Suppressor macrophage treated with lipopolysaccharide for 4 hours (primary cell): ENCODE measurements at places on chromosomes 1 and 21.

DNA sequence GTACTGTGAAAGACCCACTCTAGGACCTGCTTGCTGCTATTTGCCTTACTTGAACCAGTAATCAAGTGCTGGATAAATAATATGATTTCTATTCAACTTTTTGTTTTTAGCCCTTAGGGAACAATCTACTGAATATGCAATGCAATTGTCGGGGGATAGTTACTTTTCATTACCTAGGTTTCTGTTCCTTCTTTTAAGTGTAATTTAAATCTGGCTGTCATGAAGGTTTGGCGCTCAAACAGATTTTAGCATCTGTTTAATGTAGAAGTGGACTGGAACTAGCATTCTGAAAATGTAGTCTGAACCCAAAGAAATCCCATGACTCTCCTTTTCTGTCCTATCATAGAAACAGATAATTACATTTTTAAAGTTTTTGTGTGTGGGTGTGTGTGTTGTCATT, 4.8 kb downstream of the MGST3 start:
- DNase-seq = no peak

- DNase-seq = peak; percentile 96
Measured at GRCh38 chr1:11735854-11736745, at the start of gene AGTRAP. TSS of gene AGTRAP (plus strand) at chr1:11736136. CDS start at chr1:11736209, 73 bp downstream.

DNA sequence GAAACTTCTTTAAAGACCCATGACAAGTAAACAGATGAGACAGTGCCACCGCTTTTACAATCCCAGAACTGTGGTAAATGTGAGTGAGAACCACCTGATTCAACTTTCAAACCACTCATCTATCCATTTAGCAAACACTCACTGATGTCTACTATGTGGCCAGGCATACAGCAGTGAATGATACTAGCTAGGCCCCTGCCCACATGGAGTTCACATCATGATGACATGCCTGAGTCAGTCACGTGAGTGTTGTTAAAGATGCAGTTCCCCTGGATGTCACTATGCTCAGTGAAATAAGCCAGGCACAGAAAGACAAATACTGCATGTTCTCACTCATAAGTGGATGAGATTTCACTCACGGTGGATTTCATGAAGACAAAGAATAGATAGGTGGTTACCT, 28.4 kb downstream of the STX6 start:
- peak; percentile 66 for DNase-seq

GRCh38 chr1:38677756-38678155, 181.8 kb downstream of the RRAGC start:
- DNase-seq = no peak

GRCh38 chr1:100528871-100529270, 9.1 kb upstream of the GPR88 start:
- DNase-seq = no peak

DNA sequence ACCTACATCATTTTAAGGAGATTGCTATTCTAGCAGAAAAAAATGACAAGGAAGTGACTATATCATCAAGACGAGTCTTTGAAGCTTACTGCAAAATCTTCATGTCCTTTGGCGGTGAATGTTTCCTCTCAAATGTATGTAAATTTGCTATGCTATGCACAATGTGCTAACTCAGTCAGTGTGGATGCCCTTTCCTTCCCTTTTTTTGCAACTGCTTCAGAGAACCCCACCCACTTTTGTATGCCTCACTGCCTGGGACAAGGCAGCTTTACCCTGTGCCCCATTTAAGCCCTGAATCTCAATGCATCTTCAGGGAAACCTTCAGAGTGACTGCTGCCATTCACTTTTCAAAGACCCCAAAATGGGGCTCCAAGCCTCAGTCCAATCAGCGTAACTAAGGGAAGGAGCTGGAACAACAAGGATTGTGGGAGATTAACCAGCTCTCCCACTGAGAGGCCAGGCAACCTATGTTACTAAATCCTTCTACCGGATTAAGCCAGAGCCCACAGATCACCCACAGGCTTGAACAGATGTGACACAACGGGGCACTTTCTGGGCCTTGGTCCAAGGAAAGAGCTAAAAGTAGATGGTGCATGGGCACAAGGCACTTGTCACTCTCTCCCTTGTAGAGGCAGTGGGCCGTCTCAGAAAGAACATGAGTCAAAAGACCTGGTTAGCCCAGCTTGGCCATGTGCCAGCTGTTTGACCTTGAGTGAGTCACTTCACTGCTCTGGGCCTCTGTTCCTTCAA, 154.4 kb downstream of the PLPP3 start:
- peak; percentile 83 for DNase-seq

DNA sequence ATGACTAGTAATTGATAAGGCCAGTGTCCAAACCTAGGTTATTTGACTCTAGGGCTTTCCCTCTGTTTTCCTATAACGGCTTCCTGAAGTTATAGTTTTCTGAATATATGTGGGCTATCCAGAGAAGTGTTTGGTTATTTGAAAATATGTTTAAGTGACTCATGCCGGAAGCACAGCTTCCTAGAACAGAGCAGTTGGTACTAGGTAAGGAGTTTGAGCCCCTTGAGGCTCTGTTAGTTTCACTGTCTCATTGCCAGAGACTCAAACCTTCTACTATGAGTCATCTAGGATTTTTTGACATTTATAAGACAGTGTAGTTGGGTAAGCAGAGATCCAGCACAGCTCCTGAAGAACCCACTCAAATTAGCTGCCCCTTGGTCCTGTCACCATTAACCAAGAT, 27.1 kb upstream of the LEPR start:
- peak; percentile 9 for DNase-seq

GRCh38 chr21:31872452-31873274, at the start of gene HUNK:
TSS of gene HUNK (plus strand) at chr21:31873020. CDS start at chr21:31873675, 655 bp downstream.
- DNase-seq = no peak

DNA sequence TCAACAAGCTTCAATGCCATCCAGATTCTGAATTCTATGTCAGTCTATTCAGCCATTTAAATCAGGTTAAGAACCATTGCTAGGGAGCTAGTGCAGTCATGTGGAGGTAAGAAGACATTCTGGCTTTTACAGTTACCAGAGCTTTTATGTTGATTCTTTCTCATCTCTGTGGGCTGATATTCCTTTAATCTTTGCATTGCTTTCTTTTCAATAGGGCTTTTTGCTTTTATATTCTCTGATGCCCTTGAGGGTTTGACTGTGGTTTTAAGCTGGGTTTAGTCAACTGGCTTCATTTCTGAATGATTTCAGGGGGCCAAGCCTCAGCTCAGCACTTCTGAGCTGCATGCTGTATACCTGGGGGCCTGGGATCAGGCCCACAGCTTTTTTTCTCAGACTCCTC, 51.0 kb upstream of the GORAB start:
- no peak for DNase-seq

DNA sequence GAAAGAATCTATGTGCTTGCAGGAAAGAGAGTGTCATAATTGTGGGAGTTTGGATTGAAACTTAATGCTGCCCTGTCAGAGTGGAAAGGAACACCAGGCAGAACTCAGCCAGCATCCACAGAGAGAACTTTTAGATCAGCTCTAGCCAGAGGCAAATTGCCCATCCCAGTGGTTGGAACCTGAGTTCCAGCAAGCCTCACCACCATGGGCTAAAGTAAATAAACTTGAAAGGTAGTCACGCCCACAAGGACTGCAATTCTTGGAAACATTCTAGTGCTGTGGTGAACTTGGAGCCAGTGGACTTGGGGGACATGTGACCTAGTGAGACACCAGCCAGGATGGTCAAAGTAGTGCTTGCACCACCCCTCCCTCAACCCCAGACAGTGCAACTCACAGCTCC, 571.6 kb downstream of the LRRIQ3 start:
- no peak for DNase-seq

GRCh38 chr21:14120091-14120734, 90.5 kb downstream of the LIPI start:
- peak; percentile 61 for DNase-seq

- no peak for DNase-seq
Measured at GRCh38 chr1:90340606-90341005, 345.7 kb downstream of the ZNF326 start.

DNA sequence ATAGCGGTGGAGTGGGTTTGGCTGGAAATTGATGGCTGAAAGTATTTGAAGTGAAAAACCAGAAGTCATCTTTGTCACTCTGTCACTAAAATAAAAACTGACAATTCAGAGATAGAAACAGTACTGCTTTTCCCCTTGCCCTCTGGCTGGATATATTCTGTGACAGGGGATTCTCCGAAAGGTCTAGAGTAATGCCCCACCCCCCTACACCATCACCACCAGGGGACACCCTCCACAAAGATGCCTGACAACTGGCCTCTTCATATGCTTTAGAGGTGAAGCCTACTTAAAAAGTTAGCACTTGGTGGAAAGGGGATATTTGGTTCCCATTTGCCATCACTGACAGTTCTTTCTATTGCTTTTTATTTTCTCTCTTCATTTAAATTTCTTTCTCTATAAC, 73.5 kb downstream of the SGIP1 start:
- no peak for DNase-seq

DNA sequence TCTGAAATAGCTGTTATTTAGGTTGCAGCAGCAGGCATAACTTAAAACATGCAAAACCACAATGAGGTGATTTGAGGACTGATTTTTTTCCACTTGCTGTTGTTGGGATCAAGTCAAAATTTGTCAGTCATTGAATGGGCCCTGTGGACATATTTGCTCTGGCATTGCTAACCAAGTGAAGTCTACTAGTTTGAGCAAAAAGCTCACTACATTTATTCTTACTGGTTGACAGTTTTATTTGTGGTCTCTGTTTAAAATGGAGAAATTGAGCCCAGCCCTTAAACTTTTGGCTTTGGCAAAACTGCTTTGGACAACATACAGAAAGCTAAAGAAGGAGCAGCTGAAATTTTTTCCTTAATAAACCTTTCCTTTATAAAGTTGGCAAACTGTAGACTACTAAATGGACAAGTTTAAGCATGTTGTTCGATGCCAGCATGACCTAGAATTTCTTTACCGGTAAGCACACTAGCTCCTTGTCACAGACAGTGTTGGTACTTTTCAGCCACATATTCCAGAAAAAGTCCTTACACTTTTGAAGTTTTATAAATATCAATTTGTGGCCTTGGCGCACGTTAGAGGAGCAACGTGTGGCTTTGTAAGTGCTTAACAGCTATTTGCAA, 234.6 kb downstream of the USP25 start:
- no peak for DNase-seq

GRCh38 chr1:217196616-217197015, 434.3 kb downstream of the GPATCH2 start:
- no peak for DNase-seq

GRCh38 chr21:29640080-29640508, 299.7 kb downstream of the GRIK1 start:
- DNase-seq = peak; percentile 81

DNA sequence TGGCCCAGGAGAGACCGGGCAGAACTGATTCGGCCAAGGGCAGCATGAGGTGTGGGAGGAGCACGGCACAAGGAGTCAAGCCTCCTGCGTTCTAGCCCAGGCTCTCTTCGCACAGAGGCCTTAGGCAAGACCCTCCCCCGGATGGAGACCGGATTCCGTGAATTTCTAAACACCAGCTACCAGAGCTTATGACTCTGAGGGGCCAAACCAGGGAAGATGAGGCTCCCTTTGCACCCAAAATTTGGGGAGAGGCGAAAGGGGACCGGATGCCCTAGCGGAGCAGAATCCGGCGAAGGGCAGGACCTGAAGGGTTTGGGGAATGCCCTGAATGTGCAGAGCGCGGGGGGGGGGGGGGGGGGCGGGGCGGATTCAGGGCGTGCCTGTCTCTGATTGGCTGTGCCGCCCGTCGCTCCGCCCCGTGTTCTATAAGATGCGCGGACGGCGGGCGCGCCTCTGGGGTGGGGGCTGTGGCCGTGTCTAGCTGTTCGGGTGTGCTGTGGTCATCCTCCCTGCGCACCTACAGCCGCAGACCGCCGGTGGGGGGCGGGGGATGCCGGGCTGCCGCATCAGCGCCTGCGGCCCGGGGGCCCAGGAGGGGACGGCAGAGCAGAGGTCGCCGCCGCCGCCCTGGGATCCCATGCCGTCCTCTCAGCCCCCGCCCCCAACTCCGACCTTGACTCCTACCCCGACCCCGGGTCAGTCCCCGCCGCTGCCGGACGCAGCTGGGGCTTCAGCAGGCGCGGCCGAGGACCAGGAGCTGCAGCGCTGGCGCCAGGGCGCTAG, at the start of gene TRNP1:
Gene TRNP1 (plus strand): TSS at position 456 of the 783 bp plus-strand sequence. CDS start 95 bp downstream, at position 551.
- peak; percentile 61 for DNase-seq

DNA sequence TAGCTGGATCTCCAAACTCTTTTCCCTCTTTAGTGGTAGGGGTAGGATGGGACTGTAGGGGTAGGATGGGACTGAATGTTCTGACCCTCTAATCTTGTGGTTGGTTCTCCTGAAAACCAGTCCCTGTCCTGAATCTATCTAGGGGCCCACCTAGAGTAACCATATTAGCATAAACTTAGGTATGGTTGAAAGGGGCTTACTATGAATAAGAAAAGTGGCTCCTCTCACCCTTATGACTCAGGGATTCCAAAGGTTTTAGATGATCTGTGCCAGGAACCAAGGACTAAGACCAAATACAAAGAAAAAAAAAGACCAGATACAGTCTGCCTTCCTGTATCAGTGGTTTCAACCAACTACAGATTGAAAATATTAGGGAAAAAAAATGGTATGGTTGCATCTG, 28.9 kb downstream of the RNF2 start:
- DNase-seq = no peak

GRCh38 chr1:31939484-31940329, 1.5 kb upstream of the PTP4A2 start:
- peak; percentile 60 for DNase-seq

GRCh38 chr1:162145280-162145965, 75.9 kb downstream of the NOS1AP start:
- DNase-seq = no peak

DNA sequence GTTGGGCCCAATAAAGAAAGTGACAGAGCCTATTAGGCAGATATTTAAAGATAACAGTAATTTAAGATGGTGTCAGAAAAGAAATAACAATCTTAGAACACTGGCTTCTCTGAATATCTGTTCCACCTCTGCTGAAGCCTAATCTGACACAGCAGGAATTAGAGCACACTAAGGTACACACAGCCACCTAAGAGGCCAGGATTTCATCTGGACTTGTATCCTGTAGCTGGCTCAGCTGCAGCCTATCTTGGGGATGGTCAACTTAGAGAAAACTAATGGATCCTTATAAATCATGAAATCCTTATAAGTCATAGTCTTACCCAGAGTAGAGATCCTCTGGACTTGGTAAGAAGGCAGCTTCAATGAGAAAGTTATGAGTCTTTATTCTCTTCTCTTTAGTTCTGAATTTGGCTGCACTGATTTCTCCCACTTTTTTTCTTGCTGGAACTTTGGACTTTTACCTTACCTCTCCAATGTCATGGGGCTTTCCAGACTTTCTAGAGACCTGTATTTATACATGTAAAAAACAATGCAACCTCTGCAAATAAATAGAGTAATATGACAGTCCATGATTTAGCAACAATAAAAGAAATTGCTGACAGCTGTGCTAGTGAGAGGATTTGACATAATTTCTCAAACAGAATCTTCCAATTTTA, at the start of gene GBP7:
Gene GBP7 (minus strand): TSS at position 403 of the 656 bp plus-strand sequence. CDS start 4,068 bp downstream, outside the sequence.
- no peak for DNase-seq

- DNase-seq = peak; percentile 83
Measured at GRCh38 chr1:151620286-151620685, 8.4 kb downstream of the SNX27 start.

GRCh38 chr1:42157667-42158066, 4.5 kb downstream of the GUCA2B start:
- DNase-seq = no peak

DNA sequence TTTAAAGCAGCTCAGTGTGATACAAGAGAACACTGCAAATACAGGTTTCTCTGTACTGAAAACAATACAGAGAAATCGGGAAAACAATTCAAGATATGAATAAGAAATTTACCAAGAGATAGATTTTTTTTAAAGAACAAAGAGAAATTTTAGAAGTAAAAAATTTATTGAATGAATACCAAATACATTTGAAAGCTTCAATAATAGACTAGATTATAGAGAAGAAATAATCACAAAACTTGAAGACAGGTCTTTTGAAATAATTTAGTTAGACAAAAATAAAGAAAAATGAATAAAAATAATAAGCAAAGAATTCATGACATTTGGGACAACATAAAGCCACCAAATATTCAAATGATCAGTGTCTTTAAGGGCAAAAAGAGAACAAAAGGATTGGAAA, 13.6 kb upstream of the FMO4 start:
- no peak for DNase-seq
